ENCODE measurements at places on chromosomes 5 and 9. TPM values are rescaled to one million over a fixed set of nuclear protein-coding genes. Genes with fewer than 3 reads are reported as not detected.
A peak's percentile ranks its signal among the peaks of the same experiment; 100 is the strongest.

The HTR1A gene
- not detected for polyA plus RNA-seq

The MARCHF11 gene
- not detected for polyA plus RNA-seq

The CDC14B gene
- 21.1 TPM for polyA plus RNA-seq

The SPEF2 gene
- 52.5 TPM for polyA plus RNA-seq

The FCN1 gene
- polyA plus RNA-seq: 6.0 TPM

The BARHL1 gene
- not detected for polyA plus RNA-seq

DNA sequence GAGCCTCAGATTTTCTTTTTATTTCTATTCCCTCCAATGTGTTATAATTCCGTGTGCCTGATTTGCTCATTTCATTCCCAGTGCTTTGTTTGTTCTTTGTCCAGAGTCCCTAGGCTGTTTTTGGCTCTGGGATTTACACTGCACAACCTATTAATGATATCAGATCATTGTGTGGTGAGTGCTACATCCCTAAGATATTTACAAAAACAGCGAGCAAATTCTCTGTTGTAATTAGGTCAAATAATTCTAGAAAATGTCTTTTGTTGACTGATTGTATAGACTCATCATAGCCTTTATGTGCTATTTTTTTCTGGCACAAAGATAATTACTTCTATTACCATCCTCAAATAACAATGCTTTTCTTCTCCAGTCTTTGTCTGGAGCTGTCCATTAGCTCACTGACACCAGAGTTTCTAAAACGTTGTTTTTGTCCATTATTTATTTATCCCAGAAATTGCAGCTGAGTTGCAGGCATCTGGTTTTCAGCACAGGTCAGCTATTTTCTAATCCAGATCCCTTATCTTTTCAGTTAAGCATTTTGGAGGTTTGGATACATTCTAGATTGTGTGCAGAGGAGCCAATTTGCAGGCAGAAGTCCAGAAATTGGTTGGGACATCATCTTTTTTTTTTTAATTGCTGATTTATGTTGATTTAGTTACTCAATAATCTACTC is 379.9 kb upstream of the DMAC1 start:
- no peak for DNase-seq

GRCh38 chr5:117456866-117457470 is 882.3 kb upstream of the SEMA6A start:
- DNase-seq: no peak

GRCh38 chr9:96618209-96619123 is 1.2 kb downstream of the CDC14B start:
- no peak for DNase-seq

DNA sequence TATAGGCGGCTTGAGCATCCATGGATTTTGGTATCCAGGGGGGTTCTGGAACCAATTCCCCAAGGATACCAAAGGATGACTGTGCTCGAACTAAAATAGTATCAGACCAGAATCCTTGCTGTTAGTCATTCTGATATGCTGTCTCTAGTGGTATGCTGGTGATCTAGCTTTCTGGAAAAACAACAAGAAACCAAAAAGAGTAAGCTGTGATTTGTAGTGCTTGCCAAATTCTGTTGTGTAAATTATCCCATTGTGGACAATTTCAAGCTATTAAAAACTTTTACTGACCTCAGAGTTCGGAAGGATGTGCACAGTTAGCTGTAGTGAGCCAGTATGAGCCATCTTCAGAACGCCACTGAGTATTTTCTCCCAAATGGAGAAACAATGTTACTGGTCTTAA is 99.0 kb upstream of the FBN2 start:
- no peak for DNase-seq

GRCh38 chr9:13960011-13960765 is 353.8 kb downstream of the NFIB start:
- DNase-seq: no peak

DNA sequence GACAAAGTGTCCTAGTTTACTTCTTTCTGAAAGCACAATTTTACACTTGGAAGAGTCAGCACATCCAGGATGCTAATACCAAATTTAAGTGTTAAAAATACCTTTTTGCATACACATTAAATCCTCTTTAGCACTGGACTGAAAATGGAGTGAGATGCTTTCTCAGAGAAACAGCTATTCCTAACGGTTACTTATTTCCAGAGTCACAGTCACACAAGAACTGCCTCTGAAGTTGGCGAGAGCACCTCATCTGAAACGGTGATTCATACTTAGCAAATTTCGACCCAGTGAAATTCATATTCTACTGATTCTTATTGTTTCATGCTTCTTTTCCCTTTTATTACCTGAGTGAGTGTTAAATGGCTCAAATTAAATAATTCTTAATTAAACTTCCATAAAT is 12.2 kb downstream of the CDH18 start:
- no peak for DNase-seq

GRCh38 chr9:83477571-83477970 is 60.6 kb downstream of the FRMD3 start:
- DNase-seq: no peak

DNA sequence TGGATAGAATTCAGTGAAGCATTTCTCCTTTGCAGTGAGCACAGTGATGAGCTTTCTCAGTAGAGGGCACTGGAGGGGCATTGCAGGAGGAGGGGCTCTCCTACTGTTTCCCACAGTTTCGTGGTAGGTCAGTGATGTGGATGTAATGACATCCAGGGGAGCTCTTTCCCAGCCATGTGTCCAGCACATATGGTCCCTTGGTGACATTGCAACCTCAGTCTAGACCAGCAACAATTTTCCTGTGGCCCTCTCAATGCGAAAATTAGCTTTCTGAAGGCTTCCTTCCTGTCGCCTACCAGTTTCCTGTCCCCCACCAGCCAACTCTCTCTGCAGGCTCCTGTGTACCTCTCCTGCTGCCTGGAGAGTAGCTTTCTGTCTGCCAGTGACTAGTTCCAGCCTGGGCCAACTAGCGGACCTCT is 6.9 kb upstream of the PDCL start:
- no peak for DNase-seq

DNA sequence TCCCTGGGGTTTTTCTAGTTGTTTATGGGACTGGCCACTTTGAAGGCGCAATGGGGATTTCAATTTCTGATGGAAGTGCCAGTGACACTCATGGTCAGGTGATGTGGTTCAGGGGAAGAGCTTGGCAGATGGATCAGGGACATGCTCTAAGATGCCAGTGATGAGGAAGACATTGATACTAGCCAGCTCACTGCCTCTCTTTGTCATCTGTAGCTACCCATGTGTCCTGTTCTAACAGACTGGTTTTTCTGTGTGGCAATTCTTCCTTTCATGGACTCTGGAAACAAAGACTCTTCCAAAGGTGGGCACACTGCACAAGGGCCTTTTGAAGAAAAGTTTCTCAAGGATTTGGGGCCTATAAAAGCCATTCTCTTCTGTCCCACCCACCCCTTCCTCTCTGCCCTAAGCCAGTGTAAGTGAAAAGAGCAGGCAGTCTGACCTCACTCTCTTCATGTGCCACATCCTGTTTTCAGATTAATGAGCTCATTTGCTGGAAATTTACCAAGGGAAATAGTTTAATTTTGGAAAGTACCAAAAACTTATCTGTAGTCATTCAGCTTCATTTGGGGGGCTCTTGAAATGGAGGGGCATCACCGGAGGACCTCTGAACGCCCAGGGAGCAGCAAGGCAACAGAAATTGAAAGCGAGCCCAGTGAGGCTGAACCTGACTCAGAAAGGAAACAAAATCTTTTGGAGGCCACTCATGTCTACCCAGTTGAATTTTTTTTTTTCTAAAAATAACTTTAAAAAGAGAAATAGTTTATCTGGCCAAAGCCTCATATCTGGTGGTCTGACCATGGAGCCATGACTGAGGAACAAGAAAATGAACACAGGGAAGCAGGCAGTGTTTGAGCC is 4.9 kb upstream of the TRAF1 start:
- no peak for DNase-seq

GRCh38 chr9:135329571-135330306 is 149.8 kb upstream of the PPP1R26 start:
- DNase-seq: no peak

DNA sequence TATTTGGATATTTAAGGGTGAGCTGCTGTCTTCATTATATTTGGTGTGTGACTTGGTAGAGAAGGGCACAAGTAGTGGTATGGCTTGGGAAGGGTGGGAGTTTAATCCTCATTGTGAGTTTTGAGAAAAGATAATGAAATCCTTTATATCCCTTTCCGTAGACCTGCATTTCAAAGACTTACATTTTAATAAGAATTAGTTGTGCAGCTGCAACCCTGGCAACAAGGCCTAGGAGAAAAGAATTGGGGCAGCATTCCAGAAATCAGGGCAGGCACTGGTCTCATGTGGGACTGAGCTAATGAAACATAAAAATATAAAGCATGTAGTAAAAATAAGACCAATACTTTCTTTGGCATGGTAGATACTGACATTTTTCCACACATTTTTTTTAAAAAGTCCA is 60.5 kb downstream of the CDC42SE2 start:
- DNase-seq: peak; percentile 31

DNA sequence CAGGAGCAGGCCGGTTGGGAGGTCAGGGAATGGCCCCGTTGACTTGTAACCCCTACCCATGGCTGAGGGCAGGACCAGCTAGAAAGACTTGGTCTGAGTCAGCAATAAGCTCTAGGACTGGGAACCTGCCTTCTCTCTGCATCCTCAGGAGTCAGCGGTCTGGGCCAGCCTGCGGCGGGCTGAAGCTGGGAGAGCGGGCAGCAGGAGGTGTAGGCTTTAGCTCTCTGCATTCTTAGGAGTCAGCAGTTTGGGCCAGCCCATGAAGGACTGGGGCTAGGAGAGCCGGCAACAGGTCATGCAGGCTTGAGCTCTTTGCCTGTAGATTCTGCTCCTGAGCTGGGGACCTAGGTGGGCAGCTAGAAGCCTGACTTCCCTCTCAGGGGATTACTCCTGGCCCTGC is 6.4 kb upstream of the SMIM32 start:
- no peak for DNase-seq

DNA sequence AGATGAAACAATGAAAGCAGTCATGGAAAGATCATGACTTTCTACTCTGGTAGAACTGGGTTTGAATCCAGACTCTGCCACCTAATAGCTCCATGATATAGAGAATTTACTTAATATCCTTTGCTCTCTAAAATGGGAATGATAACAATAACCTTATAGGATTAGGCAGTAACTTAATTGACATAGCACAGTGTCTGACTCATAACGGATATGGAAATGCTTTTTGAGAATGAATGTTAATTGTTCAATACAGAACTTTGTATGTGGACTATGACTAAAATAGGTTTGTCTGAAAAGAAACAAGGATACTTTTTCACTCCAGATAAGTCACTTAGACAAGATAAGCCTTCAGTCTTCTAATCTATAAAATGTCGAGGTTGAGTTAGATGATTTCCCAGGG is 330.7 kb downstream of the PTPRD start:
- DNase-seq: no peak

DNA sequence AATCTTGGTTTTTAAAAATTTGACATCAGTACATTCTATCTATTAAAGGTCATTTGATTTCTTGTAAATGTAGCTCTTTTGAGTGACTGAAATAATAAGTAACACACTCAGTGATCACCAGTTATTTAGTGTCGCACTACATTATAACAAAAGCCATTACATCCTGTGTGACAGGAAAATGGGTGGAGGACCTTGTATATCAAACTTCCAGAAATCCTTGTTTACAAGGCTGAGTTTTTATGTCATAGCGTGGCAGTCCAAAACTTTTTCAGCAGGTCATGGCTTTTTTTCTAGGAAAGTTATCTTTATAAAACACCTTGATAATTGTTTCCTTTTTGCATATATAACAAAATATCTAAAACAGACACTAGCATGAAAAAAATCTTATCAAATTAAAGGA is 14.4 kb upstream of the ITGA1 start:
- DNase-seq: no peak

GRCh38 chr9:119588874-119589744 is 219.9 kb upstream of the BRINP1 start:
- no peak for DNase-seq

DNA sequence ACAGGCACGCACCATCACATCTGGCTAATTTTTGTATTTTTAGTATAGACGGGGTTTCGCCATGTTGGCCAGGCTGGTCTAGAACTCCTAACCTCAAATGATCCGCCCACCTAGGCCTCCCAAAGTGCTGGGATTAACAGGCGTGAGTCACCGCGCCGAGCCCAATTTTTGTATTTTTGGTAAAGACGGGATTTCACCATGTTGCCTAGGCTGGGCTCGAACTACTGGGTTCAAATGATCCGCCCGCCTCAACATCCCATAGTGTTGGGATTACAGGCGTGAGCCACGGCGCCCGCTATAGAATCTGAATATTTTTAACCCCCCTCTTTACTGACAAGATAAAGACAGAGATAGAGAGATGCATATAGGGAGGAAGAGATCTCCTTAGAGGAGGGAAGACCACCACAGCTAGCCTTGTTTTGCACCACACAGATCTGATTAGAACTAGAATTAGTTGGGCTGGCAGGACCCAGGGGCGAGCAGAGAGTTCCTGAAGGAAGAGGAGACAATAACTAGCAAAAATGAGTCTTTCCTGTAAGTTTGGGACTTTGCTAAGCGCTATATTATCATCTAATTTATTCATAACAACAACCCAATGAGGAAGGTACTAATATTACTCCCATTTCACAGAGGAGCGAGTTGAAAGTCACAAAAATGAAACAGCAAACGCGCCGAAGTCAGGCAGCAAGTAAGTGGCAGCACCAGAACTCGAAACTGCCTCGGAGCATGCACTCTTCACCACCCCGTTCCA is 1.5 kb upstream of the ANKHD1 start:
- DNase-seq: no peak

GRCh38 chr5:36883894-36884462 is 7.4 kb downstream of the NIPBL start:
- DNase-seq: no peak

GRCh38 chr5:35852084-35852734 is 4.5 kb upstream of the IL7R start:
- no peak for DNase-seq

DNA sequence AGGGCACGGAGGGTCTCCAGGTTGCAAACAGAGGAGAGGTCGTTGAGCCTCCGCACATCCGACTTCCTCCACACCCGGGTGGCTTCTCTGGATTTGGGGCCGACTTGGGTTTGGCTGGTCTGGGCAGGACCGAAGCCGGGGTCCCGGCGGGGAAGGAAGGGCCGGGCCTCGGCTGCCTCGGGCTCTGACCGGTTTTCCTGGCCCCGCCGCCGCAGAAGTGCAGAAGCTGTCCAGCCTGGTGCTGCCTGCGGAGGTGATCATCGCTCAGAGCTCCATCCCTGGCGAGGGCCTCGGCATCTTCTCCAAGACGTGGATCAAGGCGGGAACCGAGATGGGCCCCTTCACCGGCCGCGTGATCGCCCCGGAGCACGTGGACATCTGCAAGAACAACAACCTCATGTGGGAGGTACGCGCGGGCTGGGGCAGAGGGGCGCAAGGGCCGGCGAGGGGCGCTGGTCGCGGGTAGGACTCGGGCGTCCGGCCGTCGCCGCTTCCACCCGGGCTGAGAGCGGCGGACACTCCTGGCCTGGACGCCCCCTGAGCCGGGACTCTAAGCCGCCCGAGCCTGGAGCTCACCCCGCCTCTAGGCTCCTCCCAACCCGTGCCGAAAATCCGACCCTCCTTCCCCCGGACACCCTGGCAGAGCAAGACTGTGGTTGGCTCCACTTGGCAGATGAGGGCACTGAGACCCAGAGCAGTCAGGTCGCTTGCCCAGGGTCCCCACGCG is 2.2 kb downstream of the PRDM12 start:
- no peak for DNase-seq
